ENCODE measurements at places on chromosomes 5 and 9.

- DNase-seq: peak; percentile 82
Observed at GRCh38 chr5:143041972-143042770, 272.0 kb downstream of the ARHGAP26 start.

- DNase-seq: no peak
Observed at GRCh38 chr5:4929092-4929655, 211.0 kb upstream of the ADAMTS16 start.

GRCh38 chr5:103041071-103041676 lies 78.8 kb downstream of the GIN1 start:
- DNase-seq: peak; percentile 76

- DNase-seq: peak; percentile 84
Observed at GRCh38 chr9:101119206-101119819, 90.8 kb downstream of the PLPPR1 start.

GRCh38 chr9:10366171-10366779 lies 246.5 kb downstream of the PTPRD start:
- peak; percentile 77 for DNase-seq

DNA sequence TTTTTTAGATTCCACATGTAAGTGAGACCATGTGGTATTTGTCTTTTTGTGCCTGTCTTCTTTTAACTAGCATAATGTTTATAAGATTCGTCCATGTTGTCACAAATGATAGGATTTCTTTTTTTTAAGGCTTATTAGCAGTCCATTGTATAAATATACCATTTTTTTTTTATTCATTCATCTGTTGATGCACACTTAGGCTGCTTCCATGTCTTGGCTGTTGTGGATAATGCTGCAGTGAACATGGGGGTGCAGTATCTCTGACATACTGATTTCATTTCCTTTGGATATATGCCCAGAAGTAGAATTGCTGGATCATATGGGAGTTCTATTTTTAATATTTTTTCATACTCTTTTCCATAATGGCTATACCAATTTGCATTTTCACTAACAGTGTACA lies 48.7 kb downstream of the KIAA1958 start:
- no peak for DNase-seq

DNA sequence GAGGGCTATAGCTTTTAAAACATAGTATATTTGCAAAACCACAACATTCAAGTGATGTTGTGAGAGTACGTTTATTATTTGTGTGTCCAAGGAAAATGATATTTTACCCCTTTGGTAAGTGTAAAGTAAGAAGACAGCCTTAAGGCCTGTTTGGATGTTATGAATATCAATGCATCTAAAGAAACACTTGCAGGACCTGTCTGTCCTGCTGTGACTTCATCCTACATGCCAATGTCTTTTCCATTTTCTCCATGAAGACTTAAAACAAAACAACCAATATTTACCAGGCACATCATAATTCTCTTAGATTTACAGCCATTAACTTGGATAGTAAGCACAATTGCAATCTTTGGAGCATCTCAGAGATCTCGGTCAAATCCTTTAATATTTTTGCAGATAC lies 29.0 kb downstream of the PRLR start:
- no peak for DNase-seq

DNA sequence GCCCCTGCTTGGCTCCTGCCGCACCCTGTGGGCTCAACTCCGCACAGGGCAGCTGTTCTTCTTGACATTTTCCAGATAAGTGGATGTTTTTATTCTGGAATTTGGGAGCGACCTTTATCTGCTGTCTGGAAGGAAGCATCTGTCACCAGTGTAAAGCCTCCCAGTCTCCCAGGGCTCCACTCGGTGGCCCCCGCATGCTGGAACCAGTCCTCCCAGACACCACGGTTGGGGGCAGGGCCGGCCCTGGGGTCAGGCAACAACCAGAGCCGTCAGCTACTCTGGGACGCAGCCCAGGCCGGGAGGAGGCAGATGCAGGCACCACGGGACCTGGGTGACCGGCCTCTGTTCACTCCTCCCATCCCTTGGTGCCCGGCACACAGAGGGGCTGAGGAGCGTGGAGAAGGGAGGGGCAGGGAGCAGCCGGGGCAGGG lies 92.8 kb upstream of the ADAMTS2 start:
- no peak for DNase-seq

- no peak for DNase-seq
Observed at GRCh38 chr5:14783691-14784090, 87.9 kb downstream of the ANKH start.

GRCh38 chr5:170312666-170313065 lies 15.1 kb upstream of the LCP2 start:
- DNase-seq: peak; percentile 15

DNA sequence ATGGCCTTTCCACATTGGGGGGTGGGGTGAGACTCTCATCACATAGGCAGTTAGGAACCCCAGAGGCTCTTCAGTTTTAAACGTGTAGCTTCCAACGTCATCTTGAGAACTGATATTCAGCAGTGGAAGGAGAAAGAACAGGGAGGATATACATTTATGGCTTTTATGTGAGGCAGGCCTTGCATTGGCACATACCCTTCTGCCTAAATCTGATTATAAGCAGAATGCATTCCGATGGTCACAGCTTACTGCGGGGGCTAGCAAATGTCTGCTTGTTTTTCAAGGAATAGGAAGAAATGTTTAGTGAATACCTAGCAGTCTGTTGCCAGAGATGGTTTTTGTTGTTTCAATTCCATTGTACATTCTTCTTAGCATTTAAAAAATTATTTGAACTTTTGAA lies 98.9 kb upstream of the DHFR start:
- DNase-seq: no peak

DNA sequence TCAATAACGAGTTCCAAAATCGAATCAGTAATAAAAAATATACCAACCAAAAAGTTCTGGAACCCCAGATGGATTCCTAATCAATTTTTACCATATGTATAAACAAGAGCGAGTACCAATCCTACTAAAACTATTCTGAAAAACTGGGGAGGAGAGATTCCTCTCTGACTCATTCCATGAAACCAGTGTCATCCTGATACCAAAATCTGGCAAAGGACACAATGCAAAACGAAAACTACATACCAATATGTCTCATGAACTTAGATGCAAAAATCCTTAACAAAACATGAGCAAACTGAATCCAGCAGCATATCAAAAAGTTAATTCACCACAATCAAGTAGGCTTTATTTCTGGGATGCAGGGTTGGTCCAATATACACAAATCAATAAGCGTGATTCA lies 30.5 kb upstream of the MACIR start:
- no peak for DNase-seq

- no peak for DNase-seq
Observed at GRCh38 chr9:84478996-84479395, 138.4 kb upstream of the SLC28A3 start.

- no peak for DNase-seq
Observed at GRCh38 chr9:37370968-37371563, 51.4 kb upstream of the GRHPR start.

- peak; percentile 87 for DNase-seq
Observed at GRCh38 chr5:99320436-99320835, 391.6 kb upstream of the CHD1 start.
